ENCODE measurements at places on chromosomes 3 and 15.

DNA sequence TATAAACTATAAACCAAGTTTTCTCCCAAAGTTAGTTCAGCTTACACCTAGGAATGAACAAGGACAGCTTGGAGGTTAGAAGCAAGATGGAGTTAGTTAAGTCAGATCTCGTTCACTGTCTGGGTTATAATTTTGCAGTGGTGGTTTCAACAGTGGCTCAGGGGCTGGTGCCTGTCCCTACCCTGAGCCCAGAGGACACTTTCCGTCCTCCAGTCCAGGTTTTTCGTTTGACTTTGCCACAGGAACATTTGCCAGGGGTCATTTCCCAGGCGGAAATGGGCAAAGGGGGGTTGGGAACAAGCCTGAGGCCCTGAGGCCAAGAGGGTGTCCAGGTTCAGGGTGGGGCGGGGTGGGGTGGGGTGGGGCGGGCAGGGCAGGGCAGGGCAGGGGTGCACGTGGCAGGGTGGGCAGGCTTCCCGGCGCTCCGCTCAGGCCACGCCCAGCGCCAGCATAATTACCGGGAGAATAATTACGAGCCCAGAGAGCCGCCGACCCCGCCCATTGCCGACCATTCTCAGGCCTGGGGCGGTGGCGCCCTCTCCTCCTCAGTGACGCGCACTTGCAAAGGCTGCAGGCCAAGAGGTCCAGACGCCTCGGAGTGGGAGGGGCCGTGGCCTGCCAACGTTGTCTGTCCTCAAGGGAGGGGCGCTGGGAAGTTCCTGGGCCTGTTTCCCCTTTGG lies 70.4 kb downstream of the KLF13 start:
- DNase-seq = peak; percentile 41

GRCh38 chr15:66253418-66254088 lies at the start of gene MEGF11:
Gene MEGF11 (minus strand): TSS chr15:66253750. CDS start chr15:66128403, 125,347 bp downstream.
- DNase-seq = peak; percentile 81

DNA sequence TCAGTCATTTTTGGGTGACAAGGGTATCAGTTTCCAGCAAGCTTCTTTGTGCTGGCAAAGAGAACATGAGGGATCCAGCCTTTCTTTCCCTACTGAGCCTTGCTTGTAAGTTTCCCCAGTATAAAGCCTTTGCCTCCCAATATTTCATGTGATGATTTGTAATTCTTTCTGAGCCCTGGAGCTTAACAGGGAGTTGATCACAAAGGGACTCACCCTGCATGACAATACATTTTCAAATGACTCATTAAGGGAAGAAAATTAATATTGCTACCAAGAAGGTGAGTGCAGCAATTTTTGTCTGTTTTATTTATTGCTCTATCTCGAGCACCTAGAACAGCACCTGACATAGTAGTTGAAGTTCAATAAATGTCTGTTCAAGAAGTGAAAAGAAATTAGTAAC lies 27.7 kb downstream of the OXSM start:
- no peak for DNase-seq

- DNase-seq = no peak
Observed at GRCh38 chr3:59235634-59236012, 185.8 kb upstream of the CFAP20DC start.

DNA sequence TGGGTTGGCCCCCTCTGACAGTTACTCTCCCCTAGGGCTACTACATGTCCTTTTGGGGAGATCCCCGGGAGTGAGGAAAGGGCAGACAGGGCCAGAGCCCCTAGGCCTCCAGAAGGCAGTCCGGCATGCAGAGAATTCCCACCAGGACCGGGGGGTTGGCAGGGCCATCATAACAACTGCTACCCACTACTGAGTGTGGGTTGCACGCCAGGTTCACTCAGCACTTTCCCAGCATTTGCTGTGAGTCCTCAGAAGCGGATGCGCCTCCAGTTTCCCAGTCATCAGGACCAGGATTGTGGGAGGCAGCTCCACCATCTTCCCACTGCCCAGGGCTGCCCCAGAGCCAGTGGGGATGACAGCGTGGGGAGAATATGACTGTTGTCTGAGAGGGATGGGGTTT lies 51.2 kb upstream of the HERC1 start:
- DNase-seq = no peak

DNA sequence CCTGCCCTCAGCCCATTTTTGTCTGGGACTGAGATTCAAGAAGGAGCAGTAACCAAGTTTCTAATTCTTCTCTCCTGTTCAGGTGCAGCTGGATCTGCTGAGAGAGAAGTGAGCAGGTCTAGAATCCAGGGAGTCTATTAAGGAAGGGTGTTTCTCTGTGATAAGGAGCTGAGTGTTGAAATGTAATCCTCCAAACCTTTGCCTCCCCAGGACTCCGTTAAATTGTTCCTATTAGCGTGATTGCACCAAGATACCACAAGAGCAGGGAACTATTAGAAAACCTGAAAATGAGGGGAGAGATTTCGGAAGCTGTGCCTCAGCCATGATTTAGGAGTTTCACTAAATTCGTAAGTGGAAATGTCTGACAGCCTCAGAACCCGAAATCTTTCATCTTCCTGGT lies 192.6 kb downstream of the EBLN2 start:
- no peak for DNase-seq

DNA sequence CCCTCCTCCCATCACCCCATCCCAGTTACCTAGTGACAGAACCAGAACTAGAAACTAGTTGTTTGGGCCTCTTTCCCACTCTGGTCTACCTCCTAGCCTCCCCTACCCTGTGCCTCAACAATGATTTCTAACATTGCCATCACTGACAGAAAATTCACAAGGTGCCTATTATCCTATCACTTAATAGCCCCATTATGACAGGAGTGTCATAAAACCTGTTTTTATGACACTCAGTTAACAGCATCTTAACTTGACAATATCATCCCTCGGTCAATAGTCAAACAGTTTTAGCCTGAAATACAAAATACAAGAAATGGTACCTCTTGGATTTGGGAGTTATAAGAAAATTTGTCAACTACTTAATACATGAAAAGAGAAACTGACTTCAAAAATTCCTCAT lies 46.5 kb downstream of the ULK4 start:
- no peak for DNase-seq

- no peak for DNase-seq
Observed at GRCh38 chr3:122019493-122019892, 2.6 kb downstream of the ILDR1 start.

DNA sequence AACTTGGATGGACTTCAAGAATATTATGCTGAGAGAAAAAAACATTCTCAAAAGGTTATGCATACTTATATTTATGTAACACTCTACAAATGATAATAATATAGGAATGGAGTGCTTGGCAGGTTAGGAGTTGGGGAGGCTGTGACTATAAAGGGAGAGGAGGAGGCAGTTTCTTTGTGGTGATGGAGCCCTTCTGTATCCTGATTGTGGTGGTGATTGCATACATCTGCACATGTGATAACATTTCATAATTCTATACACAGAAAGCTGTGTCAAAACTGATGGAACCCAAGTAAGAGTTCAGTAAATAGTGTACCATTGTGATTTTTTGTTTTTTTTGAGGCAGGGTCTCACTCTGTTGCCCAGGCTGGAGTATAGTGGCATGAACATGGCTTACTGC lies 31.7 kb upstream of the FAM3D start:
- DNase-seq = no peak

GRCh38 chr3:139586420-139587017 lies 47.0 kb upstream of the RBP1 start:
- no peak for DNase-seq

DNA sequence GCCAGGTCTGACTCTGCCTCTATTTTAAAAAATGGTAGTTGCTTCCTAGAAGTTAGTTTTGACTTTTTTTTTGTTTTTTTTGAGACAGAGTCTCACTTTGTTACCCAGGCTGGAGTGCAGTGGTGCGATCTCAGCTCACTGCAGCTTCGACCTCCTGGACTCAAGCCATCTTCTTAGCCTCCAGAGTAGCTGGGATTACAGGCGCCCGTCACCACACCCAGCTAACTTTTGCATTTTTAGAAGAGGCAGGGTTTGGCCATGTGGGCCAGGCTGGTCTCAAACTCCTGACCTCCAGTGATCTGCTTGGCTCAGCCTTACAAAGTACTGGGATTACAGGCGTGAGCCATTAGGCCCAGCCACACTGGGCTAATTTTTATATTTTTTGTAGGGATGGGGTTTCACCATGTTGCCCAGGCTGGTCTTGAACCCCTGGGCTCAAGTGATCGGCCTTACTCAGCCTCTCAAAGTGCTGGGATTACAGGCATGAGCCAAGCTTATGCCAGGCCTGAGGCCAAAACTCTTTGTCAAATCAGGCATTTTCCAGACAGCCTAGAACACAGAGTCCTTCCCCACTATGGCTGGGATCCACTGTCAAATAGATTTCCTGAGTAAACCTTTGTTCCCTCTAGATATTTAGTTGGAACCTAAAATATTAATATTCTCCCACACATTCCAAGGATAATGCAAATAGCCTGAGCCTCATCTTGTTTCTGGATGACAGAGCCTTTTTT lies 13.7 kb downstream of the C3orf62 start:
- DNase-seq = no peak

DNA sequence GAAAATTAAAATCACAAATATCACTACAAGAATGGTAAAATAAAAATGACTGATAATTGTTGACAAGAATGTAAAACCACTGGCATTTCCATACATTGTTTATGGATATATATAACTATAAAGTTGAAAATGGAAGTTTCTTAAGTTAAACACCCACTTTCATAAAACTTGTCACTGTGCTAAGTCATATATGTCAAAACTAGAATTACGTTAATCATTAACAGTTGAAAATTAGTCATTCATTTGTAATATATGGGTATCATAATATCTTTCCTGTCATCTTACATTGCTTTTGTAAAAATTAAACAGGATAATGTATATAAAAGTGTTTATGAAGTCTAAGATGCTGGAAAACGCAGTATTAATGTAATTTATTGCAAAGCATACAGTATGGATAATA lies 1398.6 kb upstream of the ALCAM start:
- DNase-seq = no peak

DNA sequence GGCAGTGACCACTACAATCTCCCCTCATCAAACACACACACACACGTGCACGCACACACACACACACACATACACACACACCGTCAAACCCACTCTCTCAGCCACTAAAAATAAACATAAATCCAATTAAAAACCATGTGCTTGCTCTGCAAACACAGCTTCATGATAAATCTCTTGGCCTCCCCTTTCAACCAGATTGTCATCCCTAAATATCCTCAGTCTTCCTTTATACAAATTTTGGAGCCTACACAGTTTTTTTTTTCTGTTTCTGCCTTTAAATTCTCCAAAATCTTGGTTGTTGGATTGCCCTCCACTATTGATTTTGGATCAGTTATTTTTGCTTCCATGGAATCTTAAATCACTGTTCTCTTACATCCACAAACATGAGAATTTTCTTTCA lies 245.6 kb downstream of the SATB1 start:
- DNase-seq = no peak
